ENCODE measurements at places on chromosomes 16 and 17. TPM values are rescaled to one million over a fixed set of nuclear protein-coding genes. Genes with fewer than 3 reads are reported as not detected.

DNA sequence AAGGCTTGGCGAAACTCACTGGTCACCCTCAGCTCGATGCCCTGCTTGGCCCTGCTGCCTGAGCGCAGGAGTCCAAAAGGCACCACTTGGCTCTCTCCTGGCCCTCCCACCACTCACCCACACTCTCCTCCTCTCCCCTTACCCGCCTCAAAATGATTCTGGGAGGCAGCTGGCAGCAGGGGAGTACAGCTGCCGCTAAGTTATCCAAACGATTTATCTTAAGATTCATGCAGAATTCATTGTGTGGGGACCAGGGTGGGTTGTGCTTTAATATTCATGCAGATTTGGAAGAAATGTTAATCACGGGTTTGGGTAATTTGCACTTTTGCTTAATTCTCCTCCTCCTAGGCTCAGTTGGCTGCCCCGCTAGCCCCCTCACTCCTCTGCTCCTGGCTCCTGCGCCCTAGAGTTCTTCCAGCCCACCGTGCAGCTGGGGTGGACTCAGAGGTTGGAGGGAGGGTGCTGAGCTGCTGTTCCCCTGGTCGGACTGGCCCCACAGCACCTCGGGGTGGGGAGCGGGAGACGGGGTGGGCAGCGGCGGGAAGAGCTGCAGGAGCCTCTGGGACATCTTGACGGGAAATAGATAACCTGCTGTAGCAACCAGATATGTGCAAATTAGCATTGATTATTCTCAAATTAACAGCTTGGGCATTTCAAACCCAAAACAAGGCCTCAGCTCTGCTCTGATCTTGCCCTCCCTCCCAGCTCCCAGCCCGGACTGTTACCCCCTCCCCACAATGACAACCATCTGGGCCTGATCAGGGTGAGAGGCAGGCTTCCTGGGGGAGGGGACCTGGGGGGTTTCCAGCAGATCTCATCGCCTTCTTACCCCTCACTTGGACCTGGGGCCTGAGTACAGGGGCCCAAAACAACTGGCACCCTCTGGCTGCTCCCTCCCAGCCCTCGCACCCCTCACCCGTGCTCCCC, 122.6 kb upstream of the RPL38 start:
- no peak for DNase-seq

DNA sequence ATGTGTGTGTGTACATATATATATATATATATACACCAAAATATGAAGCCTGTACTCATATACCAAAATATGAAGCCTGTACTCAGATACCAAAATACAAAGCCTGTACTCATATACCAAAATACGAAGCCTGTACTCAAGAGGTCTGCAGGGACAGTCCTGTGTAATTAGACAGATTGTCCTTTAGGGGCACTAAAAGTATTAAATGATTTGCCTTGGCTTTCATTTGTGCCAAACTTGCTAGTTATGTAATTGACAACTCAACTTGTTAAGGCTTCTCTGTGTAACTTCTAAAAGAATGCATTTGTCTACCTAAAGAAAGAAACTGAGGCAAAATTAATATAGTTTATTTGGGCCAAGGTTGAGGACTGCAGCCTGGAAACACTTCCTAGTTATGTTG, 30.8 kb upstream of the DHX40 start:
- DNase-seq = no peak

WNT3 gene
- total RNA-seq = 0.05 TPM

DNA sequence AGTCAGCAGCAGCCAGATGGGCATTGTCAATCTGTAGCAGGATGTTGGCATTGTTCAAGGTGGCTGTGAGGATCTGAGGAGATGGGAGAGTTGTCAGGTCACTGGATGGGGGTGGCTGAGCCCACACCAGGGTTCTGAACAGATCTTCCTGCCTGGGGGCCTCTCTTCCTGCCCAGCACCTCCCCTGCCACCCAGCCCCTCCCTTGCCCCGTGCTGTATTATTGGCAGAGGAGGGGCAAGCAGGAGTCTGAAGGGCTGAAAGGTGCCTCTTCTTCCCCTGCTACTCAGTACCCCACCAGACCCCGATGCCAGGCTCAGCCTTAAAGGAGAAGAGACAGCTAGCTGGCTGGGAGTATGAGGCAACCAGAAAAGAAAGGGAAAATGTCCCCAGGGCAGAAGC, 93.0 kb downstream of the GOSR1 start:
- no peak for DNase-seq

- DNase-seq = no peak
Observed at GRCh38 chr16:1763521-1764511, 7.5 kb downstream of the NME3 start.

GRCh38 chr16:86322283-86322682, 188.0 kb upstream of the FOXF1 start:
- DNase-seq = no peak

GRCh38 chr17:72588561-72588960, 467.7 kb downstream of the SOX9 start:
- DNase-seq = no peak

GRCh38 chr17:44467108-44467507, 36.1 kb downstream of the GPATCH8 start:
- no peak for DNase-seq

GRCh38 chr16:25912321-25912720, 220.6 kb downstream of the HS3ST4 start:
- no peak for DNase-seq

GRCh38 chr17:17413821-17414220, 63.0 kb upstream of the MED9 start:
- DNase-seq = no peak

ZNF689 gene
- total RNA-seq = 14.0 TPM

GSDMA gene
- 0.69 TPM for total RNA-seq

UTP18 gene
- total RNA-seq = 79.9 TPM

DNA sequence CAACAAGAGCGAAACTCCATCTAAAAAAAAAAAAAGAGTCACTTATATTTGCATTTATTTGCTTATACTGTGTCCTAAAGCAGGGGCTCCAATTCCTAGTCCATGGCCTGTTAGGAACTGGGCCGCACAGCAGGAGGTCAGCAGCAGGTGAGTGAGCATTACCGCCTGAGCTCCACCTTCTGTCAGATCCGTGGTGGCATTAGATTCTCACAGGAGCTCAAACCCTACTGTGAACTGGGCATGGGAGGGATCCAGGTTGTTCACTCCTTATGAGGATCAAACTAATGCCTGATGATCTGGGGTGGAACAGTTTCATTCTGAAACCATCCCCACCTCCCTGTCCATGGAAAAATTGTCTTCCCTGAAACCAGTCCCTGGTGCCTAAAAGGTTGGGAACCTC, 24.9 kb downstream of the ITGB3 start:
- DNase-seq = no peak

NTN3 gene
- total RNA-seq = not detected

- DNase-seq = no peak
Observed at GRCh38 chr16:69787883-69788282, 25.8 kb downstream of the WWP2 start.

DNA sequence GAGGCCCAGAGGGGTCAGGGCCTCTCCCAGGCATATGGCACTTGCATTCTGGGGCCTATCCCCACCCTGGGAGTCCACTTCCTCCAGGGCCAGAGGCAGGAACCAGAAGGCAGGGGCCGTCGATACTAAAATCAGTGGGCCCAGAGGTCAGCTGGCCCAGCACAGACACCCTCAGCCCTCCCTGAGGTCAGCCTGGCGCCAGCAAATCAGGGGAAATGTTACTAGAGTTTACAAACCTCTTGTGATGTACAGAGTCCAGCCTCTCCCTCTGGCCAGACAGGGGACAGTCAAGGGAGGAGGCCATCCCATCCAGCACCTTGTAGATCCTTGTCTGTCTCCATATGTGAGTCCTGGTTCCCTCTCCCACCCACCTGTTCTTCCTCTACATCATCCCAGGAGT, 10.8 kb downstream of the CDH5 start:
- DNase-seq = no peak

- DNase-seq = no peak
Observed at GRCh38 chr17:79618383-79619067, 7.7 kb upstream of the RBFOX3 start.
